ENCODE measurements at places on chromosomes 5 and 9. TPM values are rescaled to one million over a fixed set of nuclear protein-coding genes. Genes with fewer than 3 reads are reported as not detected.

- no peak for DNase-seq
Measured at GRCh38 chr5:153135411-153135810, 355.1 kb upstream of the GRIA1 start.

GRCh38 chr9:27037499-27037898 is 32.0 kb upstream of the LRRC19 start:
- DNase-seq: no peak

GRCh38 chr9:72882117-72882775 is 70.6 kb downstream of the ALDH1A1 start:
- no peak for DNase-seq

GRCh38 chr5:103232393-103232999 is 26.1 kb upstream of the MACIR start:
- DNase-seq: no peak

- DNase-seq: no peak
Measured at GRCh38 chr5:180157866-180158265, 51.1 kb downstream of the RASGEF1C start.

DNA sequence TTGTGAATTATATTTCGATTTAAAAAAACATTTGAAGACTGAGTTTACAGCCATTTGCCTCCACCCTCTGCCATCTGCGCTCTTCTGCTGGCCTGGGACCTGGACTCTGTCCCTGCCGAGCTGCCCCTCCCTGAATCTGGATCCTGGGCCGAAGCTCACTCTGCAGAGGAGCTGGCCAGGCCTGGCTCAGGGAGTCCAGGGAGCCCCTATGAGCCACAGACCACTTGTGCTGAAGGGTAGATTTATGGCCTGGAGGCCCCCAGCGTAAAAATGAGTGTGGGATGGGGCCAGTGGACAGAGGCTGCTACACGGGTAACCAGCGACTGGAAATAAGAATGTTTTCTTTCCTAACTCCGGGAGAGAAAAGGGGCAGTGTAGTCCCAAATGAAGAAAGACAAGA is 129.8 kb downstream of the FGF18 start:
- peak; percentile 57 for DNase-seq

GRCh38 chr5:31487506-31487905 is 44.4 kb downstream of the DROSHA start:
- DNase-seq: no peak

DNA sequence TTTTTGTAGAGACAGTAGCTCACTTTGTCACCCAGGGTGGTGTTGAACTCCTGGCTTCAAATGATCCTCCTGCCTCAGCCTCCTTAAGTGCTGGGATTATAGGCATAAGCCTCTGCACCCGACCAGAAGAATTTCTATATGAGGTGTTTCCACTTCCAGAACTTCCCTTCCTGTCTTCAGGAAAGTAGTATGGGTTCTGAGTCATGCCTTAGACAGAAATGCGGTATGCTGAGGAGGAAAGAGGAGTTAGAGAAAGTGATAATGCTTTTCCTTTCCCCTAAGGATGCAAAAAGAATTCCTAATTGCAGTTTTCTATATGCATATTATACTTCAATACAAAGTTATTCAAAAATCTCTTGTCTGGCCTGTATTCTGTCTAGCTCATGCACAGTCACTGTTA is 16.4 kb upstream of the ADAMTSL1 start:
- DNase-seq: no peak

The C9orf72 gene
- total RNA-seq: 12.5 TPM

The RASGRF2 gene
- total RNA-seq: 2.0 TPM

The FREM1 gene
- total RNA-seq: 21.2 TPM

The F12 gene
- 9.2 TPM for total RNA-seq
